ENCODE measurements at places on chromosomes 6 and 20. TPM values are rescaled to one million over a fixed set of nuclear protein-coding genes. Genes with fewer than 3 reads are reported as not detected.

Gene SNAP25
- 3.6 TPM for total RNA-seq

Gene CPNE5
- total RNA-seq: 4.6 TPM

Gene ATP6V1G2
- total RNA-seq: 2.3 TPM

Gene SEL1L2
- total RNA-seq: not detected

Gene ZC2HC1B
- total RNA-seq: not detected

Gene IGF2R
- 52.0 TPM for total RNA-seq

Gene PACSIN1
- total RNA-seq: 2.3 TPM

Gene GJA1
- total RNA-seq: 240 TPM

DNA sequence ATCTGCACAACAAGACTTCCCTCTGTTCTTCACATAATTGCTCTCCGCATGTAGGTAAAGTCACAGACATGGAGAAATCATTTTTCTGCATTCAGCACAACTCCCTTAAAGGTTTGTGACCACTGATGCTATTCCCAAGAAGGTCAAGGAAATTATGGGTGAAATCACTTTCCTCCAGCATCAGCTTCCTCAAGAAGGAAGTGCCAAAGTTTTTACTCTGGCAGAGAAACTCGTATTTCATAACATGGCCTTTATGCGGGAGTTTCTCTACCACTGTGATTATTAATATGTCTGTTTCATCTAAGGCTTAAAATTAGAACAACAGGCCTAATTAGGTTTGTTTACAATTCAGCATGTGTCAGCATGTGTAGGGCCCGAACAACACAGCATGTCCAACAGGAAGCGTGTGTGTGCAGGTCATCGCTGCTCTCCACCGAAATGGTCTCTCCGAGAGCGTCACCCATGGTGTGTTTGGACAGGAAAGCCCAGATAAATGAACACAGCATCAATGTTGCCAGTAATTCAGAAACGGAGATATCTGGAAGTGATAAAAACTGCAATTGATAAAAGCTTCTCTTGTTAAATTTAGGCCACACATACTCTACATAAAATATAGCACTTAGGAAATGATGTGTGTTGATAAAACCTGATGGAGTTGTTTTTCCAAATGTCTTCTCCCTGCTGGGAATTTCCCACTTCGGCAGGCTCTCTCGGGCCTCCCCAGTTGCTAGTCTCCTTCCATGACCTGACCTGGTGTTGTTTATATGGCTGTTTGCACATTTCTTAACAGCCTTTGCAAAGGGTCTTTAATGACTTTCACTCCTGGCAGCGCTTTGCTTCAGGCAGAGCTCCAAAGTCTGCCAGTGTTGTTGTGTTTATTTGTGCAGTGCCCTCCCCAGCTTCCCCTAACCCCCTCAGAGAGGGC, 265.1 kb upstream of the CEP162 start:
- H3K36me3 ChIP-seq: no peaks in the 10 kb centered on the region
- H3K4me1 ChIP-seq: no peaks in the 10 kb centered on the region
- H3K27me3 ChIP-seq: no peaks in the 10 kb centered on the region
- DNase-seq: no peak
- no peak overlapping the region for H3K27ac ChIP-seq

DNA sequence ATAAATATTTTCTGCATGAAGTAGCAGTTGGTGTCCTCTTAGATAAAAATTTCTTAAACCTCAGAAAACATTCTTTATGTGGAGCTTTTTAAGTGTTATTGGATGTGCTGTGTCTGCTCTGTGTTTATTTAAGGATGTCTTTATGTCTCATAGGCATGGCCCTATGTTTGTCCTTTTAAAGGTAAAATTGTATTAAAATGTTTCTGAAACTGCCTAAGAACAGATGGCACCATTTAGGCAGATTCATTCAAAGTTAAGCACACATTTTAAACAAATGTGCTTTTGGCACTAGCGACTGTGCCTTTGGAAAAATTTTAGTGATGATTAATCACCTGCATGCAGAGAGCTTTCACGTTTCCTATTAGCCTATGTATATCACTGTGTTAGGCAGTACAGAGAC, 125.2 kb downstream of the KIF6 start:
- no peak for DNase-seq
- H3K27me3 ChIP-seq: no peaks in the 10 kb centered on the region
- H3K4me3 ChIP-seq: no peak overlapping the region
- peak overlapping the region; percentile 74 for H3K27ac ChIP-seq

- H3K27ac ChIP-seq: no peak overlapping the region
- no peaks in the 10 kb centered on the region for H3K36me3 ChIP-seq
- no peaks in the 10 kb centered on the region for H3K4me1 ChIP-seq
- no peaks in the 10 kb centered on the region for H3K27me3 ChIP-seq
- H3K4me3 ChIP-seq: no peak overlapping the region
Measured at GRCh38 chr6:105967917-105968602, 118.1 kb upstream of the PRDM1 start.

GRCh38 chr20:8244637-8245036, 112.6 kb downstream of the PLCB1 start:
- no peak for DNase-seq
- H3K4me1 ChIP-seq: peaks cover 53% of the 10 kb centered on the region

- no peak overlapping the region for H3K27ac ChIP-seq
- no peaks in the 10 kb centered on the region for H3K4me1 ChIP-seq
- DNase-seq: no peak
- no peaks in the 10 kb centered on the region for H3K27me3 ChIP-seq
- no peak overlapping the region for H3K4me3 ChIP-seq
Measured at GRCh38 chr6:16108921-16109658, 19.8 kb upstream of the MYLIP start.

GRCh38 chr6:138522611-138523010, 23.3 kb upstream of the NHSL1 start:
- H3K4me3 ChIP-seq: no peak overlapping the region
- H3K27me3 ChIP-seq: no peaks in the 10 kb centered on the region
- no peaks in the 10 kb centered on the region for H3K36me3 ChIP-seq
- no peak for DNase-seq
- no peak overlapping the region for H3K27ac ChIP-seq

GRCh38 chr6:70884074-70884983, 72.5 kb downstream of the B3GAT2 start:
- H3K27me3 ChIP-seq: no peaks in the 10 kb centered on the region
- H3K4me1 ChIP-seq: no peaks in the 10 kb centered on the region
- H3K4me3 ChIP-seq: no peak overlapping the region

- peak overlapping the region; percentile 100 for H3K27ac ChIP-seq
- no peaks in the 10 kb centered on the region for H3K36me3 ChIP-seq
- DNase-seq: peak; percentile 96
- H3K27me3 ChIP-seq: no peaks in the 10 kb centered on the region
Measured at GRCh38 chr20:17568972-17569521, 828 bp upstream of the DSTN start.

DNA sequence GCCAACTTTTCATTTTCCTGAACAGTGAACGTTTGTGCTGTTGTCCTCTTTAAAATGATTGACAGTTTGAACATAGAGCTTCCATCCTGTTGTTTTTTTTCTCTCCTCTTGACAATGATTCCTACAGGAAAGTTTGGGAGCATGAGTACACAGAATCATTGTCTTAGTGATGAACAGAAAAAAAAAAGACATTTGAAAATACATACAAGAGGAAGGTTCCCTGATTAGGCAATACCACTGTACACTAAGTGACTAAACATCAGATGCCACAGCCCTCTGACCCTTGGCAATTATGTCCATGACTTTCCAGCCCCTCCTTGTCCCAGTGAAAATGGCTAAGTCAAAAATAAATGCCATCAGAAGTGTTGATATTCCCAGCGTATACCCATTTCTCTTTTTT, 71.5 kb downstream of the RTN4IP1 start:
- no peaks in the 10 kb centered on the region for H3K4me1 ChIP-seq
- no peak overlapping the region for H3K4me3 ChIP-seq
- no peak for DNase-seq
- H3K27me3 ChIP-seq: no peaks in the 10 kb centered on the region
- no peak overlapping the region for H3K27ac ChIP-seq

DNA sequence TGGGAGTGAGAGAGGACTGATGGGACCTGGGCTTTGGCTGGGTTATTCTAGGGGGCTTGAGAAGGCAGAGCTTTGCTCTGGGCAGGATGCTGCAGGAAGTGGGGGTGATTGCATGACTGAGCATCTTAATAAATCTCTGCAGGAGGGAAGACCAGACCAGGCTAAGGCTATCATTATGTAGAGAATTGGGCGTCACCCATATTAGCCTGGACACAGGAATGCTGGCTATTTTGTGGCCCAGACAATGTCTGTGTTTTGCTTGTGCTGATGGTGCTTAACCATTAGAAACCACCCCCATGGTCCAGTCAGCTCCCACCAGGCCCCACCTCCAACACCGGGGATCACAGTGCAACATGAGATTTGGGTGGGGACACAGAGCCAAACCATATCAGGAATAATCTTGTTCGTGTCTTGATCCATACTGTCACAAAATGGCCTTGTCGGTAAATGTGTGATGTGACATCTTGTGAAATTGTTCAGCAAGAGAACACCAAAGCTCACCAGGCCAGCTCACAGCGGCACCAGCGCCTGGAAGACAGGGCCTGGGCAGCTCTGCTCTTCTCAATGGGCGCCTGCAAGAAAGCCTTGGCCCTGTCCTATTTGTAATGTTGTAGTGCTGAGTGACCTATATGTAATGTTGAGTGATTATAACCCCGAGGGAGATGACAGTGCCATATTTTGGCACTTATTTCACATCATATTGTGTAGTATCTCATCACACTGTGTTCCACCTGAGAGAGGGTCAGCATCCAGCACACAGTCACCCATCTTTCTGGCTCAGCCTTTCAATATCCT, 211.8 kb downstream of the QKI start:
- peaks cover 19% of the 10 kb centered on the region for H3K27me3 ChIP-seq
- DNase-seq: no peak
- H3K4me1 ChIP-seq: no peaks in the 10 kb centered on the region
- no peak overlapping the region for H3K4me3 ChIP-seq

GRCh38 chr6:28295326-28295725, 14.0 kb downstream of the PGBD1 start:
- H3K36me3 ChIP-seq: peaks cover 60% of the 10 kb centered on the region
- no peaks in the 10 kb centered on the region for H3K4me1 ChIP-seq
- no peak for DNase-seq
- no peaks in the 10 kb centered on the region for H3K27me3 ChIP-seq

DNA sequence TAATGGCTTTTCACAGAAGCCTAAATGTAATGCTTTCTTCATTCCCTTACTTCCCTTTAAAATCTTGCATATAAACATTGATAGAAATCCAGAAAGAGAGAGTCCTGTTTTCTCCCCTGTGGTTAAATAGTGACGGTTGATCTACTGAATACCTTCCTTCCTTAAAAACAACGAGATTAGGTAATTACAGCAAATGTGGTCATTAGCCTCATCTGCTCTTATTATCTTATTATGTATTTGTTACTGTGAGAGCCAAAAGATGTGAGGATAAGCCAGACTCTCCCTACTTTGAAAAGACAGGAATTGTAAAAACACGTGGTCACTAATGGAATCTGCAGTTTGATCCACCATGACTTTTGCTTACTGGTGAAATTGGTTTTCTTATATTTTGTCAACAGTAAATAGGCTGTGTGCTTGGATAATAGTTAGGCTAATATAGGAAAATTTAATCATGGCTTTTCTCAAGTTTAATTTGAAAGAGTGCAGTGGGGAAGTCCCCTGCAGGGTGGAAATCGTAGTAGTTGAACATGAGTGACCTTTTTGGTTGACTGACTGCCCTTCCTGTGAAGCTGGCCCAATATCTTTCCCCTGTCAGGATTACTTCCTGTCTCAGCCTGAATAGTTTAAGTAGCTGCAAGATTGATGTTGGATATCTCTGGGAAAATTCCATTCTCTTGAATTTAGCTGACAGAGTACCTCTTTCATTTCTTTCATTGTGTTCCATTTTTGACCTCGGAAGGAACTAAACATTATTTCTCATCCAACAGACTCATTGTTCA, 62.8 kb downstream of the JARID2 start:
- no peaks in the 10 kb centered on the region for H3K36me3 ChIP-seq
- no peak overlapping the region for H3K27ac ChIP-seq
- no peak for DNase-seq
- H3K27me3 ChIP-seq: no peaks in the 10 kb centered on the region
- H3K4me1 ChIP-seq: peaks cover 64% of the 10 kb centered on the region
- H3K4me3 ChIP-seq: no peak overlapping the region

DNA sequence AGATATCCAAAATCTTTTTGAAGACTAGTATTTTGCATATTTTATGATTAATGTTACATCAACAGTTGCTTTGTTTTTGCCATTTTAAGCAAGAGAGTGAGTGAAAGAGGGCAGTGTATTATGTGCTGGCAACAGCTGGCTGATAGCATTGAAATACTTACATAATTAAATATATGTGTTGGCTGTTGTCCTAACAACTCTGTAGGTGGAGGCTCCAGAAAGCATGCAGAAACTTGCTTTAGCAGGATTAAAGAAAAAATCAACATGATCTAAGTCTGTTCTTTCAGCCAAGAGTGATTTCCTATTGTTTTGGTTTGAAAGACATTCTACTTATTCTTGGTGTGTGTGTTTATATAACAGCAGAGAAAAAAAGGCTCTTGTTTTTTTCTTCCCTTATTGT, 127.5 kb downstream of the CDKAL1 start:
- H3K27me3 ChIP-seq: no peaks in the 10 kb centered on the region
- peaks cover 15% of the 10 kb centered on the region for H3K4me1 ChIP-seq
- no peak overlapping the region for H3K4me3 ChIP-seq
- no peak for DNase-seq

- peaks cover 6% of the 10 kb centered on the region for H3K4me1 ChIP-seq
- no peak overlapping the region for H3K4me3 ChIP-seq
- peak overlapping the region; percentile 14 for H3K27ac ChIP-seq
- peaks cover 57% of the 10 kb centered on the region for H3K36me3 ChIP-seq
- no peaks in the 10 kb centered on the region for H3K27me3 ChIP-seq
Measured at GRCh38 chr20:34538671-34539123, 19.8 kb upstream of the MAP1LC3A start.

GRCh38 chr20:58485393-58485792, 29.8 kb downstream of the APCDD1L start:
- H3K27me3 ChIP-seq: no peaks in the 10 kb centered on the region
- no peak overlapping the region for H3K27ac ChIP-seq
- H3K4me3 ChIP-seq: no peak overlapping the region
- no peaks in the 10 kb centered on the region for H3K4me1 ChIP-seq

DNA sequence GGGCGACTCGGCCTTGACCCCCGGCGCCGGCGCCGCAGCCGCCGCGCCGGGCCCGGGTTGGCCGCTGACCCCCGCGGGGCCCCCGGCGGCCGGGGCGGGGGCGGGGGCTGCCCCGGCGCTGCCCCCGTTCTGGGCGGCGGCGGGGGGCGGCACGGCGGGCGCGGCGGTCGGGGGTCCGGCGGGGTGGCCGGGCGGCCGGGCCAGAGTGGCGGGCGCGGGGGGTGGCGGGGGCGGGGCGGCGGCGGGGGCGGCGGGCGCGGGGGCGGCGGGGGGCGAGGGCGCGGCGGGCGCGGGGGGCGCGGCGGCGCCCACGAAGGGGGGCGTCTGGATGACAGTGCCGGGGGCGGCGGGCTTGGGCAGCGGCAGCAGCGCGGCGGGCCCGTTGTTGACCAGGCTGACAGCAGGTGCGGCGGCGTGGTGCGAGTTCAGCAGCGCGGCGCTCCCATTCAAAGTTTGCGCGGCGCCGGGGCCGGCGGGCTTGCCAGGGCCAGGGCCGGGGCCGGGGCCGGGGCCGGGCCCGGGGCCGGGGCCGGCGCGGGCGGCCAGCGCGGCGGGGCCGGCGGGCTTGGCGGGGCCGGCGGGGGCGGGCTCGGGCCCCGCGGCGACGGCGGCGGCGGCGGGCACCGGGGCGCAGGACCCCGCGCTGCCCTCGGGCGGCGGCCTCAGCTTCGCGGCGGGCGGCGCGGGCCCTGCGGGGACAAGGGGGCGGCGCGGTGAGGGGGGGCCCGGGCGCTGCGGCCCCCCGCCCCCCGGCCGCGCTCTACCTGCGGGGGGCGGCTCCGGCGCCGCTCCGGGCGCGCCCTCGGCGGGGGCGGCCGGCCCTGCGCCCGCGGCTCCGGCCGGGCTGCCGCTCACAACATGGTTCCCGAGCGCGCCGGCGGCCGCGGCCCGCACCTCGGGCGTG, 659 bp downstream of the TAF4 start:
- peaks cover 48% of the 10 kb centered on the region for H3K4me1 ChIP-seq
- peak overlapping the region; percentile 92 for H3K27ac ChIP-seq
- no peaks in the 10 kb centered on the region for H3K27me3 ChIP-seq
- no peak for DNase-seq
